AG08395 (cell line): ENCODE measurements at places on chromosomes 4 and X.

- no peak for DNase-seq
Measured at GRCh38 chrX:10380300-10380699, 223.5 kb downstream of the CLCN4 start.

GRCh38 chrX:45007598-45007997, 134.6 kb downstream of the KDM6A start:
- no peak for DNase-seq

DNA sequence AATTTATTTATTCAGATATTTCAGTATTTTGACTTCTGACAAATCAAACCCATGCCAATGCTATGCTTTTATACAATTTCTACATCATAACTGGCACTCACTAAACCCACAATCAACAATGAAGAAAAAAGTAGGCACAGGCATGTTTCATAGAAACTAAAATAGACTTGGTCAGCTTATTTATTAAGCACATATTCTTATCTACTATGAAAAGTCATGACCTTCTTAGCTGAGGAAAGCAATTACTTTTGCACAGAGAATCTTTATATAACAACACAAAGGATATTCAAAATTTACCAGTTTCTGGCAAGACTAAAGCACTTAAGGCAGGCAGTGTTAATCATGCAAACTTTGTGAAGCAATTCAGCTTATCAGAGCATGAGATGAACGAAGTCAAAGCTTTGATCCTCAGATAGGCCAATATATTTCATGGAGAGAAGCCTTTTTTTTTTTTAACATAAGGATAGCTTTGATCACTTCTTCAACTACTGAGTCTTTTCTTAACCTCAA, 490.6 kb downstream of the INPP4B start:
- DNase-seq: no peak

DNA sequence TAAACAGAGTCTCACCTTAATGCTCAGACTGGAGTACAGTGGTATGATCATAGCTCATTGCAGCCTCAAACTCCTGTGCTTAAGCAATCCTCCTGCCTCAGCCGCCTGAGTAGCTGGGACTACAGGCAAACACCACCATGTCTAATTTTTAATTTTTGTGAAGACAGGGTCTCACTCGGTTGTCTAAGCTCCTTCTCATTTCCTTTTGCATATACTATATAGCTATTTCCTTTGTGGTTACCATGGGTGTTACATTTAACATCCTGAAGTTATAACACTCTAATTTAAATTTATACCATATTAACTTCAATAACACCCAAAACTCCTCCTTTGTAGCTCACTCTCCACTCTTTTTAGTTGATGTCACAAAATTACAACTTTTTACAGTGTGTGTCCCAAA, 114.3 kb downstream of the DCK start:
- no peak for DNase-seq

- DNase-seq: no peak
Measured at GRCh38 chr4:142614621-142615323, 231.3 kb downstream of the INPP4B start.

GRCh38 chr4:128244379-128244778, 43.2 kb downstream of the PGRMC2 start:
- peak; percentile 38 for DNase-seq

DNA sequence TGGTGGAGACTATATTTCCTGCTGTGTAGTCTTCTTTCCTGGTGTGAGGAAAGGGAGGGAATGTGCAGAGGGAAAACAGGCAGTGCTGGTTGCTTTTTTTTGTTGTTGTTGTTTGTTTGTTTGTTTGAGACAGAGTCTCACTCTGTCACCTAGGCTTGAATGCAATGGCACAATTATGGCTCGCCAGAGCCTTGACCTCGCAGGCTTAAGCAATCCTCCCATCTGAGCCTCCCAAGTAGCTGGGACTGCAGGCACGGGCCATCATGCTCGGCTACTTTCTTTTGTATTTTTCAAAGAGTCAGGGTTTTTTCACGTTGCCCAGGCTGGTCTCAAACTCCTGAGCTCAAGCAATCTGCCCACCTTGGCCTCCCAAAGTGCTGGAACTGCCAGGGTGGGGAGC, 82.5 kb downstream of the RELL1 start:
- DNase-seq: no peak

DNA sequence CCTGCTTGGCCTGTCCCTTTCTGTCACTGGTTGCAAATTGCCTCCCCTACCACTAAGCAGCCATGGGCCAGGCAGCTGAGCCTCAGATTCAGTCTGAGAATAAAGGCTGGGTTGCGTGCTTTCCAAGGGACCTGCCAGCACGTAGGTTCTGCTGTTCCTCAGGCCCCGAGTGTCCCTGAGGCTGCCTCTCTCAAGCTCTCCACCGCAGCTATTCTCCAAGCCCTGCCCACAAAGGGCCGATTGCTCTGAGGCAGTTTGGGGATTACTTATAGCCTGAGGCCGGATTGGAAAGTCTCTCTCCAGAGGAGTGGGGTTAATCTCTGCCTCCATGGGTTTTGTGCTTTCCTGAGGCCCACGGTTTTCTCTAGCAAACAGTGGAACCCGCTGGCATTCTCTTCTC, 590.7 kb downstream of the BCOR start:
- DNase-seq: no peak

DNA sequence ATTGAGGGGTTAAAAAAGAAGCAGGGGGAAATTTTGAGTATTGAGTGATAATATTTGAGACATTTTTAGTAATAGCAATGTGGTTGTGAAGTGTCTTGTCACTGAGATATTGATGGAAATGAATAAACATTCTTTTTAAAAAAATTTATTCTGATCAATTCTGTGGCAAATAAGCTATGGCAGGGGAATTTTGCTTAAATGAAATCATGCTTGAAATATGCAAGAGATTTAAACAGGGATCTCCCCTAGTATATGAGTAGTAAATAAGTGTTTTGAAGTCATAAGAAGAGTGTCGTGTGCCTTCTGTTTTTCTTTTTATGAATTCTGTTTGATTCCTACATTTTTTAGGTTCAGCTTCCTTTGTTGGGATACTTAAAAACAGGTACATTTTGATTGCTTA, 23.2 kb downstream of the IL15 start:
- no peak for DNase-seq

- DNase-seq: no peak
Measured at GRCh38 chr4:159252491-159252890, 149.6 kb downstream of the RAPGEF2 start.

DNA sequence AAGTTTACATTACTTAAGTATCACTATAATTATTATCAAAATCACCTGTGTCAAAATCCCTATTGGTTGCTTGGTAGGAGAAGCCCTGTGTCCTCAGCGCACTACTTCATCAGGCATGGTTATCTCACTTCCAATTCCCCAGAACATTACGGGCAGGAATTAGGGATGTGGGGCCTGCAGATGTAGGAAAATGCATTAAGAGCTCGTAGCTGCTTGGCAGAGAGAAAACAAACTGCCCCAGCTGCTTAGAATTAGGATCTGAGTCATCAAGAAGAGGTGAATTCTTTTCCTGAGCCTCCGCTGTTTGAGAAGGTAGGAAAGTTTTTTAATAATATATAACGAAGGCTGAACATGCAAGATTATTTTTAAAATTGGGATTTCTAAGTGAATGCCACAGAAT, 31.1 kb upstream of the CLNK start:
- no peak for DNase-seq

DNA sequence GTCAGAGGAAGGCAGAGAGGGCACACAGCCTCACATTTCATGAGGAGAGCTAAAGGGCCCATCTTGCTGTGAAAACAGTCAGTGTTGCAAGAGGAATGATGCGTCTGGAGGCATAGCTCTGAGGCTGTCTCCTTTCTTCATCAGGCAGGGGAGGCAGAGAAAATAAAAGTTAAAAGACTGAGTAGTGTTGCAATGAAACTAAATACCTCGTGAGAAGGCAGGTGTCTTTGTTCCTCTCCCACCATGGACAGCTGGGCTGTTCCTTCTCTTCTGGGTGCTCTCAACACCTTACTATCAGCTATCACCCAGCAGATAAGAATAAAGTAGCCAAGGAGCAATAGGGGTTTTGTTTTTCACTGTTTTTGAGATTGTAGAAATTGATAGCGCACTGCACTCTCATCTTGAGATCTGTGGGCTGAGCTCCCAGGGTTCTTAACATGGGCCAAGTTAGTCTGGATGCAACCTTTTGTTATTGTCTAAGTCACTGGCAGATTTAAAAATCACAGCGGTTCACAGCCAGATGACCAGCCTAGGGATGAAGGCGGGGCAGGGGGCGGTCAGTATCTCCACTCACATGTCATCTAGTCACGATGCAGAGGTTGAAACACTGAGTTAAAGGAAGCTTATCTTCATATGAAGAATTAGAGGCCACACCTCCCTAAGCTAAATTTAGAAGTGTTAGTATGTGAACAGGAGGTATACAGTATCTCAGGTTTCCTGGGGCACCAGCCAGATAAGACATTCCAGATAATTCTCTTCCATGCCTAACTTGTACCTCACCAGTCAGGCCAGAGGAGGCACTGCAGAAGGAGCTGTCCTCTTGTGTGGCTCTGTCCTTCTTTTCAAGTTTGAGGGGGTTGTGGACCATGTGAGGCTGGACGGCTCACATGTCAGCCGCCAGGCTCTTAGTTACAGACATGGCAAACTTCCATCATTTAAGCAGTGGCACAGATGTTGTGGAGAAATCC, 36.9 kb downstream of the PARM1 start:
- DNase-seq: no peak

GRCh38 chr4:52701207-52701606, 42.1 kb upstream of the USP46 start:
- no peak for DNase-seq

DNA sequence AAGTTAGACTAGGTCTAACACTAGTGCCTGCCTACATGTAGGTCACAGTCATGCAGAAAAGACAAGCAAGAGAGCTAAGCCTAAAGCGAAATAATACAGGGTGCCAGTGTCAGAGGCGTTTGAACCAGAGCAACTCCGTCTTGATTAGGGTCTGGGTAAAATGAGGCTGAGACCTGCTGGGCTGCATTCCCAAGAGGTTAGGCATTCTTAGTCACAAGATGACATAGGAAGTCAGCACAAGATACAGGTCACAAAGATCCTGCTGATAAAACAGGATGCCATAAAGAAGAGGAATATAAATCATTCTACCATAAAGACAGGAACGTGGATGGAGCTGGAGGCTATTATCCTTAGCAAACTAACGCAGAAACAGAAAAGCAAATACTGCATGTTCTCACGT, 120.9 kb downstream of the BEND2 start:
- no peak for DNase-seq

- DNase-seq: no peak
Measured at GRCh38 chr4:36243355-36244256, 708 bp downstream of the ARAP2 start.

DNA sequence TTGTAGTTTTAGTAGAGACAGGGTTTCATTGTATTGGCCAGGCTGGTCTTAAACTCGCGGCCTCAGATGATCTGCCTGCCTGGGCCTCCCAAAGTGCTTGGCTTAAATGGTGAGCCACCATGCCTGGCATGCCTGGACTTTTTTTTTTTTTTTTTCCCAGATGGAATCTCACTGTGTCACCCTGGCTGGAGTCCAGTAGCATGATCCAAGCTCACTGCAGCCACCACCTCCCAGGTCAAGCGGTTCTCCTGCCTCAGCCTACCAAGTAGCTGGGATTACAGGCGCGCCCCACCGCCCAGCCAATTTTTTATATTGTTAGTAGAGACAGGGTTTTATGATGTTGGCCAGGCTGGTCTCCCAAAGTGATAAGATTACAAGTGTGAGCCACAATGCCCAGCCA, 8.4 kb downstream of the UBE2K start:
- DNase-seq: peak; percentile 35

GRCh38 chr4:185265942-185266341, 56.5 kb downstream of the SNX25 start:
- peak; percentile 29 for DNase-seq

DNA sequence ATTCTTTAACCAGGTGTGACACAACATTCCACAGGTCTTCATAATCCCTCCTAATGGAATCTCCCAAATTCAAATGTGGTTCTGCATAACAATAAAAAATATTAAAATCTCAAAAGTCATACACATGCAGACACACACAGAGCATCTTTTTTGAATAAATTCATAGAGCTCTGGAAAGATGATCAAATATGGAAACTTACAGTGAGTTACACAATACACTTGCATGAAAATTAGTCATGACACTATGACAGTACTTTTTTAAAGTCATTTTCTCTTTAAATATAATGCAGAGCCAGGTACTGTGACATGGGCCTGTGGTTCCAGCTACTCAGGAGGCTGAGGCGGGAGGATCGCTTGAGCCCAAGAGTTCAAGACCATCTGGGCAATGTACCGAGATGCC, 38.9 kb downstream of the DDX60L start:
- peak; percentile 6 for DNase-seq

DNA sequence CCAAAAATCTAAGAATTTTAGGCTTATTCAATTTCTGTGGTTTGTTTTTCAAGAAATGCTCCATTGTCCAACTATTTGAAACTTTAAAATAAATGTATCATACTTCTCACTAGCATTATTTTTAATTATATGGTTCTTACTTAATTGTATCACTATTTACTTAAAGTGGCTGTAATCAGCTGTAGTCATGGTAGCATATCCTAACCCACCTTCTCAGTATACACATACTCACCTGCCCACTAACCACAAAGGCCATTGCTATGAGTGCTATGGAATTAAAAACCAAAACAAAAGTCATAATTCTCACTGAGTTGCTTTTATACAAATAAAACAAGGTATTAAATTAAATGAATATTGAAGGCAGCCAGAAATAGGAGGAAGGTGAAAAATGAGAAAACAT, 5.0 kb downstream of the FBXO8 start:
- DNase-seq: no peak

DNA sequence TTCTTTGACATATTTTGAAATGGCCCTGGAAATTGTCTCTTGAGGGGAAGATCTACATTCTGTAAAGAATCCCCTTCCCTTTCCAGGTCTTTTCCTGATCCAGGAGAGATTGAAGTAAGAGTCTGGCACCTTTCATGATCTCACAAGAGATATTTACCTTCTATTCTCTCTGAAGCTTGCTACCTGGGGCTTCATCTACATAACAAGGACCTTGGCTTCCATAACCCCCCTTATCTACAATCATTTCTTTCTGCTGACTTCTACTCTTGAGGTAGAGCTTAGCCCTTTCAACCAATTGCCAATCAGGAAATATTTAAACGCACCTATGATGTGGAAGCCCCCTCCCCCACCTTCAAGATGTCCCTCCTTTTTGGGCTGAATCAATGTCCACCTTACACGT, 383.7 kb upstream of the MAGEB18 start:
- no peak for DNase-seq

- no peak for DNase-seq
Measured at GRCh38 chr4:111108153-111108552, 485.3 kb upstream of the PITX2 start.

DNA sequence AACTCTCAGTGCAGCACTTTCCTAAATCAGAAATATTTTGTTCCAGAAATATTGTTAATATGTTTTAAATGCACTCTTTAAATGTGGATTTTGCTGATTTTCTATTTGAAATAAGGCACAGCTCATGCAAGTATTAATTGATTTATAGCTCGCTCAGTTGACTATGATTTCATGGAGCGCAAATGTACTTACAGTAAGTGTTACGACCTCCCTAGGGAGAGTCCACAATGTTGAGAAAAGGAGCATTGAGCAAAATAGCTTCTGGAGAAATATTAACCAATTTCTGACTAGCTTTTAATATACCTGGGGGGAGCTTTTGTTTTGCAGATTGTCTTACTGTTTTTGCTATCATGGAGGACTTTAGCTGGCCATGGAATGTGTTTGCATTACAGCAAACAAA, 1687.5 kb downstream of the STIM2 start:
- no peak for DNase-seq

GRCh38 chr4:7347981-7348380, 86.7 kb downstream of the PSAPL1 start:
- peak; percentile 74 for DNase-seq

- DNase-seq: no peak
Measured at GRCh38 chr4:102356562-102357202, 11.4 kb upstream of the SLC39A8 start.
